ENCODE measurements at places on chromosomes 3 and 15. TPM values are rescaled to one million over a fixed set of nuclear protein-coding genes. Genes with fewer than 3 reads are reported as not detected.

HCLS1 gene
- polyA plus RNA-seq = 14.3 TPM

ITIH1 gene
- 0.13 TPM for polyA plus RNA-seq

BUB1B gene
- polyA plus RNA-seq = 1.6 TPM

NRROS gene
- 1.5 TPM for polyA plus RNA-seq

ARHGEF3 gene
- polyA plus RNA-seq = 9.0 TPM

RPN1 gene
- polyA plus RNA-seq = 270 TPM

PTPN9 gene
- polyA plus RNA-seq = 19.7 TPM

ATP2B2 gene
- not detected for polyA plus RNA-seq

DNAH12 gene
- polyA plus RNA-seq = not detected

STRA6 gene
- not detected for polyA plus RNA-seq

ASB14 gene
- polyA plus RNA-seq = 0.74 TPM

SETD5 gene
- 11.9 TPM for polyA plus RNA-seq

GRIP2 gene
- polyA plus RNA-seq = not detected

SYNPR gene
- 0.87 TPM for polyA plus RNA-seq

SAMD7 gene
- not detected for polyA plus RNA-seq

CFAP91 gene
- polyA plus RNA-seq = 3.2 TPM

TRNT1 gene
- 21.7 TPM for polyA plus RNA-seq

IQSEC1 gene
- polyA plus RNA-seq = 1.1 TPM

GALNT15 gene
- 29.5 TPM for polyA plus RNA-seq

CRABP1 gene
- not detected for polyA plus RNA-seq

RBP2 gene
- polyA plus RNA-seq = 1,676 TPM

SLC22A13 gene
- polyA plus RNA-seq = 0.15 TPM

PAQR5 gene
- polyA plus RNA-seq = 0.45 TPM

METTL6 gene
- 9.0 TPM for polyA plus RNA-seq

GATA2 gene
- 1.1 TPM for polyA plus RNA-seq

All from small intestine (tissue), 16 donors.